ENCODE measurements at places on chromosomes 7 and 10.

DNA sequence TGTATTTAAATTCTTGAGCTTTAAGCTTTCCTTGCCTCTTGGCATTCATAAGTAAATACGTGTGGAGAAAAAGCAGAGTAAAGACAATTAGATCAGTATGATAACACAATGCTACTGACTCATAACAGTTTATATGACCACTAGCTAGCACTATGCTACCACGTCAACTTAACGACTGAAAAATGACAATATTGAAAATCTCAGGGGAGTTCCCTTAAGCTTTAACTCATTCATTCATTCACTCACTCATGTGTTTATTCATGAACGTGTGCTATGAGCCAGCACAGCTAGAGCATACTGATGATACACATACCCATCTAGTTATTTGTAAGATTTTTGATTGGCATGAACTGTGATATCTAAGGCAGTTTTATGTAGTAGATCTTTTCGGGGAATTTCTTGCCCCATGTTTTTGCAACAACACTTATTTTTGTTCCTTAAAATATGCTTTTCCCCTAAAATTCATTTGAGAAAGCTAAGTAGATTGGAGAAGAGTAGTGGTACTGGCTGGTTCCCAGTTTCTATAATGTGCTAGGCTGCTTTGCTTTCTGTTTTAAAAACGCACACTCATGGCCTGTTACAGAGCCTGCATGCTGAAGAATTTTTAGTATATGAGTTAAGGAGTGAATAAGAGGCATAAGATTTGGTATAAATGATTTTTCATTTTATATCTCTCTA lies 57.4 kb upstream of the ACBD5 start:
- DNase-seq, result no peak

DNA sequence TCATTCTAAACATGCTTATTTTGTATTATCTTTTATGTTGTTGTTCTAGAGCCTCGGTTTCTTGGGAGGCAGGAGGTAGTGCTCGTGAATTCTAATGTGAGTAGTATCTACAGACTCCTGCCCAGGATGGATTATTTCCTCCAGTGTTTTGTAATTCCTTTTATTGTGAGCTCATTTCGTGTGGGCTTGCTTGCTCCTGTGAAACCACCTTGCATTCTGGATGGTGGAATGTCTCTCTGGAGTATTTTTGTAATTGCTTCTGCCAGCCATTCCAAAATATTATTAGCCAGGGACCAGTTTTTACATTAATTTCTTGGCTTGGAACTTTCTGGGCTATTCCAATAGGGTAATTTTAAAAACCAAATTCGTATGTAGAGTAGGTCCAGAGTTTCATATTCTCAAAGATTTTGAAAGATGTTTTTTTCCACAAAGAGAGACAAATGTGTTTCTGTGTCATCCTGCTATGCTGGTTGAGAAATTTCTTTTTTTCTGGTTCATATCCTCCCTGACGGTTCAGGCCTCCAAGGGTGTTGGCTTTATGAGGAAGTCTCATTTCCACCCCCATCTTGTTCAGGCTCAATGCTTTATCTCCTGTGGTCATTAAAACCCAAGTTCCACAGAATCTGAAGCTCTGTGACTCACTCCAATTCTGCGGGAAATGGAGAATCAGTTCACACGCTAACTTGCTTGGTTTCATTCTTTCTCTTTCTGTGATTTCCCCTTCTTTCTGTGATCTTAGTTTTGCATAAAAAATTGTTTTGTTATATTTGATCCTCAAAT lies 41.7 kb upstream of the CALD1 start:
- DNase-seq, result no peak

GRCh38 chr7:42065942-42066341 lies 171.1 kb downstream of the GLI3 start:
- no peak for DNase-seq

DNA sequence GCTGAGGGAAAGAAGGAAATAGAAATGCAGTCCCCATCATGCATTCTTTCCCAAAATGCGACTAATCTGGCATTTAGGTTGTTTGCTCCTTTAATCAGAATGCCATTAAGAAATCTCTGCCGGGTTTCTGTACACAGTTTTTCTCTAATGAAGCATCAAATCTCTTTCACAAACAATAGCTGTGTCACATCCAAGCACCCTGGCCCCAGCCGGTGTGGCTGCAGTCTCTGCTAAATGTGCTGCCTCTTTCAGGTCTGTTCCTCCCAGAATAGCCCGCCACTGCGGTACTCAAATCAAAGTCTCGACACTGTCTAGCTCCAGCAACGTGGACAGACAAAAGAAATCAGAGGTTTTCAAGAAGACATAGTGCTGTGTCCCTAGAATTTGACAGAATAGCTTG lies 343.8 kb downstream of the KCNMA1 start:
- no peak for DNase-seq

- no peak for DNase-seq
Observed at GRCh38 chr7:29430279-29430949, 133.2 kb upstream of the PRR15 start.

DNA sequence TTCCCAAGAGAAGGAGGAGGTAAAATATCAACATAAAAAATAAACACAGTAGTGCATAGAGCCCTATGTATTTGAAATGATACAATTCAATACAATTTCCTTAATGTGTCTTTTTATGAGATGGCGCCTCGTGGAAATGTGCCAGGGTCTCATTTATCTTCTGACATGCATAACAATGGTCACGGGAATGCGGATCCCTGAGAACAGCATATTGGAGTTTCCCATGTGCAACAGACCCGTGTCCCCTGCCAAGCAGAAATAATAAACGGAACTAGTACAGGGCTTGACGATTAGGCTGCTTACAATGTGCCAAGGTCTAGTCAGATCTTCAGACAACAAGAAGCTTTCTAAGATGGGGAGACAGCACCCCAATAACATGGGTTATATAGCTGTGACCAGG lies 217.9 kb downstream of the ARHGAP21 start:
- DNase-seq, result no peak

- no peak for DNase-seq
Observed at GRCh38 chr7:127791446-127792189, 139.6 kb downstream of the SND1 start.

DNA sequence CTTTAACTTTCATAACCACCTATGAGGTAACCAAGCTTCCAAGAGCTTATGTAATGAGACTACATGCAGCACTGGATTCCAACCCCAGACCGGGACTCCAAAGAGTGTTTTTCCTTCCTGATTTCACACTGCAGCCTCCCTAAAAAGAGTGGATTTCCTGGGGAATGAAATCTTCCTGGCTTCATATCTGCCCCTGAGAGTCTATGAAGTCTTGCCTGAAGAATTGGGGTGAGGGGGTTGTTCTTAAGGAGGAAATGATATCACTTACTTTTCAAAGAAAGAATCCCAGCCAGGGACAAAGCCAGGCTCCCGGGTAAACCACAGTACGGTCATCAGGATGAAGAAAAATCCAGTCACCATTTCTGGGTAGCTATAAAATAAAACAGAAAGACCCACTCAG lies 29.7 kb downstream of the STMP1 start:
- no peak for DNase-seq

DNA sequence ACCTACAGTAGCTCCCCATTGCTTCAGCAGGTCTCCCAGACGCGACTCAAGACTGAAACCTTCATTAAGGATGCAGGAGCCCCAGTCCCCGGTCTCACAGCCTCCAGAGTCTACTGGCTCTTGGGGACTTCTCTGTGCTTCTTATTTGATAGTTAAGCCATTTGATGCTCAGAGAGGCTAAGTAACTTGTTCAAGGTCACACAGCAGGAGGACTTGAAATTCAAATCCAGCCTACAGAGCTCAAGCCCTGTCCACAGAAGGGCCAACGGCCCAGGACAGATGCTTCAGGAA lies 21.2 kb upstream of the ZMIZ1 start:
- no peak for DNase-seq

DNA sequence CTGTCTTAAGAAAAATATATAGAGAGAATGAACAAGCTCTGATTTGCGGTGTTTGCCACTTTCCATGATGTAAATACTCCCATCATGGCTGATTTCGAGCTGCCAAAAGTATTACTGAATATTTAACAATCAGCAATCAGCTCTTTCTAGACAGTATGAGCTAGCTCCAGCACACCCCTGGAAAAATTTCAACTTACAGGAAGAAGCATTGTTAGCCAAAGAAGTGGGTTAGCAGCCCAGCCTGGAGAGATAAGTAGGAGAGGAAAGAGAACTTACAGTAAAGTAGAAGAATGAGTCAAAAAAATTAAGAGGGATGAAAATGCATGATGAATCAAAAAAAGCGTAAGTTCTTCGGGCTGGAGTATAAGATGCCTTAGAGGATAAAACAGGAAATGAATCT lies 60.6 kb upstream of the ANK3 start:
- no peak for DNase-seq

- DNase-seq, result no peak
Observed at GRCh38 chr7:18667466-18667865, 171.9 kb downstream of the HDAC9 start.

GRCh38 chr7:78066599-78066998 lies 268.0 kb downstream of the PHTF2 start:
- DNase-seq, result no peak
